ENCODE measurements at places on chromosomes 1 and 21. TPM values are rescaled to one million over a fixed set of nuclear protein-coding genes. Genes with fewer than 3 reads are reported as not detected.

Gene KCNE2
- total RNA-seq = 0.28 TPM

Gene CSF3R
- total RNA-seq = not detected

Gene TMEM240
- total RNA-seq = 5.1 TPM

Gene RNF186
- not detected for total RNA-seq

Gene PCAT6
- total RNA-seq = 7.2 TPM

DNA sequence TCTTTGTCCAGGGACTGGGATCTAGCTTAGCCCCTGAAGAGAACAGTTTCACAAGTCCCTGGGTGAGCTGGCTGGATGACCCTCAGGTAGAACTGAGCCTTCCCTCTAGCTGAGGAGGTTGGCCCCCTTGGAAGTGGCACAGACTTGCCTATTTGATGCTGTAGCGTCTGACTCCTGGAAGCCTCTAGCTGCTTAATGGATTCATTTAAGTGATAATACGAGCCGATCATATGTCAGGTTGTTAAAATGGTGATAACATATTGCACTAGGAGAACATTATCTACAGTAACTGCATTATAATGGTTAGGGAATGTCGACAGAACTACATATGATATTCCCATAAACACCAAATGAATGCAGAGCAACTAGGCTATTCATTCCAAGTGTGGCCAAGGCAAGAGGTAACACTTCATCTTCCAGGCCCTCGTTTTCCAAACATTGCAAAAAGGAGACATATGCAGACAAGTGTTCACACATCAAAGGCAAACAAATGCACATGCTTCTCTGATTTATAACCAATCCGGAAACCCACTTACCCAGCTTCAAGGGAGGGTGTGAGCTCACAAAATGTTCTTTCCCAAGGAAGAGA lies 340.1 kb upstream of the PLXNA2 start:
- no peak for DNase-seq

DNA sequence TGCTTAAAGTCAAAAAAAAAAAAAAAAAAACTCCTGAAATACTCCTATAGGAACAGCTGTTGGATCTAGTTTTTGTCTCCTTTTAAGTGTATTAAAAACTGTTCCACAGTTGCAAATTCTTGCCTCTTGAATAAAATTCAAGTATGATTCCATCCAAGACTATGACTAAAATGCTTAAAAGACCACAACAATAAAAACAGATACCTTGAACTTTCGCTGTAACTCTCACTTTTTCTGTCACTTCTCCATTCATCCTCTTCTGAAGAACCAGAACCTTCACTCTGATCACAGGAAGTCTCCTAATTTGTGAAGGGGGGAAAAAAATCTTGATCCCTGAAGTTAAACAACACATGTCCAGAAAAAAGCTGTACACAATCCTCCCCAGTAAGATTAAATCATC lies 55.0 kb upstream of the PSMG1 start:
- no peak for DNase-seq

GRCh38 chr1:218025454-218025853 lies 259.6 kb upstream of the RRP15 start:
- DNase-seq = no peak

DNA sequence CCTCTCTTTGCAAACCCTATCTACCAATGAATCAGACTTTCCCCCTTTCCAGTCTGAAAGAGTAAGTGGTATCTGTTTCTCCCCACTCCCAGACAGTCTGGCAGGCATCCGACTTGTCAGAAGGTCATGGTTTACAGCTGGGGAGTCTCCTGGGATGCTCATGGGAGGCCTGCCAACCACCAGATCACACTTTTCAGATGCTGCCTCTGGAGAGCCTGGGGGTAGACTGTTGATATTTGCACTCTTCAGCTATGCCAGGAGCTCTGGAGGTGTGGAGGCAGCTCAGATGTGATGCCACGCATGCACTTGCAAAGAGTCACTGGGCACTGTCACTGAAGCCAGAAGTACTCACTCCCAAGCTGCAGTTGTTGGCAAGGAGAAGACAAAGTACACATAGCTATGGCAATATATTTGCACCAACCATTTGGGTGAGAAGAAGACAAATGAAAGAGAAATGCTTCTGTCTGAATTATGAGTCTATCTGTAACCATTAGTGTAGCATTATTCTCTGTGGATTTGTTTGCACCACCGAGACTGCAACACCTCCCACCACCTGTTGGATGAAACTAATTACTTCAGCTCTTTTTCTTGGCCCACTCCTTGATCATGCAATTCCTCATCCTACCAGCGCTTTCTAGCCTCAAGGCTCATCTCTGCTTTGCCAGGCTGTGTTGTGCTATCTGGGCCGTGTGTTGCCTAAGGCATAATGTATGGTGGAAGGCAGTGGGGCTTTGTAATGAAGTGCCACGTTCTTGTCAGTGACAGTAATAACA lies 133.0 kb upstream of the SPAG17 start:
- DNase-seq = peak; percentile 42

DNA sequence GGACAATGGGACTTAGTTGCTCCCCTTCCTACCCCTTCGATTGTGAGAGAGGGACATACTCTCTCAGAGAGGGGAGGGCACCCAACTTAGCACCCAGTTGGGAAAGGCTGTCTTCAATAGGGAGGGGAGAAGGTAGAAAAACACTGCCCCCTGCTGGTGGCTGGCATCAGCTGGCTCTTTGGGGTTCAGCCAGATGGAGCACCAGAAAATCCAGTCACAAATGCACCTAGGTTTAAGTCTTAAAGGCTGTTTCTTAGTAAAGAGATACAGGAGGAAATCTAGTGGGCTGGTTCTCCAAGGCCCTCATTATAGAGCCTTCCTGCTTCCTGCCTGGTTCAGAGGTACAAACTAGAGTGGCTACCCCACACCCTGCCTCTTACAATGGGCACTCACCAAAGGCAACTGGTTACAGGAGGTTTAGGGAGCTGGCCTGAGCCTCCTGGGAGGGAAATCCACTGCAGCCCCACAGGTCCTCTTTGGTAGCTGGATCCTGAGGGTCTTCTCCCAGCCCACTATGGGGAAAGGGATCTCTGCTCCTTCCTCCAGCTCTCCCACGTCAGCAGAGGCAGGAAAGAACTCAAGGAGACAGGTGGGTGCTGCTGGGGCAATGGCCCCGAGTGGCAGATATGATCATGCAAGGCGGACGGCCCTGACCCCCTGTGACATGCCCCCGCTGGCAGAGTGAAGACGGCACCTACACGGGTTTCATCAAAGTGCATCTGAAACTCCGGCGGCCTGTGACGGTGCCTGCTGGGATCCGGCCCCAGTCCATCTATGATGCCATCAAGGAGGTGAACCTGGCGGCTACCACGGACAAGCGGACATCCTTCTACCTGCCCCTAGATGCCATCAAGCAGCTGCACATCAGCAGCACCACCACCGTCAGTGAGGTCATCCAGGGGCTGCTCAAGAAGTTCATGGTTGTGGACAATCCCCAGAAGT lies 28.3 kb downstream of the EIF2D start:
- peak; percentile 90 for DNase-seq

GRCh38 chr1:197660389-197660788 lies 114.9 kb downstream of the DENND1B start:
- DNase-seq = no peak

GRCh38 chr1:179883745-179884138 lies 1.7 kb downstream of the TOR1AIP1 start:
- DNase-seq = peak; percentile 80

DNA sequence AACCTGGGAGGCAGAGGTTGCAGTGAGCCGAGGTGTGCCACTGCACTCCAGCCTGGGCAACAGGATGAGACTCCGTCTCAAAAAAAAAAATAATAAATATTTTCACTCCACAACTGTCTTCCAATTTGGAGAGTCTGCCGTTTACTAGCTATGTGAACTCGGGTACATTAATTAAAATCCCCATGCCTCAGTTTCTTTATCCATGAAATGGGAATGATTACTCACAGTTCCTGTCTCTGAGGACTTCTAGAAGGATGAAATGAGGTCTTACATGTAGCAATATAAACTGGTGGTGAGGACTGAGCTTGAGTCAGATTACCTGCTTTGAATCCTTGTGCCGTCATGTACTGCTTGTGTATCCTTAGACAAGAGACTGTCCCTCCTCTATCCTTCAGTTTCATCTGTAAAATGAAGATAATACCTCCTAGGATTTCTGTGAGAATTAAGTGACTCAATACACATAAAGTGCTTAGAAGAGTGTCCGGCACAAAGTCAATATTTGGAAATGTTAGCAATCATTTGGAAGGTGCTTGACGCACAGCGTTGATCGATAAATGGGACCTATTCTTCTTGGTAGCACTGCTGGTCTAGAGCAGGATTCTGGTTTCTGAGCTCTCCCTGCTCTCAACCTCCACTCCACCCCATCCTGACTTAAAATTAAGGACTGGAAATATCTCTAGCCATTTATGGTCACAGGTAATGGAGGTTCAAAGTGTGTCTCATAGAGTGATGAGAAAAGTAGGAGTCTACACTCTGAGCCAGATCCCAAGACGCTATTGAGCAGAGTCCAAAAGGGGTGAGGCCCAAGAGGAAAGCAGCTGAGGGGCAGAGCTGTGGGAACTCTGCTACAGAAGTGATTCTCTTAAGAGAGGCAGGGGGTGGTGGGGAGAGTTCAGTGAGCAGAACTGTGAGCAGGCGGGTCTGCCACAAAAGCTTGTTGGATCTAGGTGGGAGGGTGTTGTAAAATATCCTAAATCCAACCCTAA lies 11.6 kb upstream of the DDI2 start:
- no peak for DNase-seq

- DNase-seq = no peak
These were observed 52.1 kb upstream of the GPR88 start for GRCh38 chr1:100485855-100486258.

GRCh38 chr1:55490547-55490946 lies 275.4 kb upstream of the USP24 start:
- no peak for DNase-seq

DNA sequence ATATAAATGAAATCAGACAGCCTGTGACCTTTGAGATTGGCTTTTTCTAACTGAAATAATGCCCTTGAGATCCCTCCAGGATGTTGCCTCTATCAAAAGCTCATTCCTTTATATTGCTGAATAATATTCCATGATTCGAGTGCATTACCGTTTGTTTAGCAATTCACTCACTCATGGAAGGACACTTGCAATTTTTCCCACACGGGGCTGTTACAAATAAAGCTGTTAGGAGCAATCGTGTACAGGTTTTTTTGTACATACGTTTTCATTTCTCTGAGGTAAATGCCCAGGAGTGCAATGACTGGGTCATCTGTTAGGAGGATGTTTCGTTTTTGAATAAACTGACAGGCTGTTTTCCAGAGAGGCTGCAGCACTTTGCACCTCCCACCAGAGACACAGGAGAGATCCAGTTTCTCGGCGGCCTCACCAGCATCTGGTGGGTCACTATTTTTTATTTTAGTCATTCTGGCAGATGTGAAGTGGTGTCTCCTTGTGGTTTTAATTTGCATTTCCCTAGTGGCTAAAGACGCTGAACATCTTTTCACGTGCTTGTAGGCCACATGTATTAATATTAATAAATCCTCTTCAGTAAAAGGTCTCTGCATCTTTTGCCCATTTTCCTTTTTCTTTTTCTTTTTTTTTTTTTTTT lies 11.0 kb downstream of the PRDM15 start:
- DNase-seq = no peak

DNA sequence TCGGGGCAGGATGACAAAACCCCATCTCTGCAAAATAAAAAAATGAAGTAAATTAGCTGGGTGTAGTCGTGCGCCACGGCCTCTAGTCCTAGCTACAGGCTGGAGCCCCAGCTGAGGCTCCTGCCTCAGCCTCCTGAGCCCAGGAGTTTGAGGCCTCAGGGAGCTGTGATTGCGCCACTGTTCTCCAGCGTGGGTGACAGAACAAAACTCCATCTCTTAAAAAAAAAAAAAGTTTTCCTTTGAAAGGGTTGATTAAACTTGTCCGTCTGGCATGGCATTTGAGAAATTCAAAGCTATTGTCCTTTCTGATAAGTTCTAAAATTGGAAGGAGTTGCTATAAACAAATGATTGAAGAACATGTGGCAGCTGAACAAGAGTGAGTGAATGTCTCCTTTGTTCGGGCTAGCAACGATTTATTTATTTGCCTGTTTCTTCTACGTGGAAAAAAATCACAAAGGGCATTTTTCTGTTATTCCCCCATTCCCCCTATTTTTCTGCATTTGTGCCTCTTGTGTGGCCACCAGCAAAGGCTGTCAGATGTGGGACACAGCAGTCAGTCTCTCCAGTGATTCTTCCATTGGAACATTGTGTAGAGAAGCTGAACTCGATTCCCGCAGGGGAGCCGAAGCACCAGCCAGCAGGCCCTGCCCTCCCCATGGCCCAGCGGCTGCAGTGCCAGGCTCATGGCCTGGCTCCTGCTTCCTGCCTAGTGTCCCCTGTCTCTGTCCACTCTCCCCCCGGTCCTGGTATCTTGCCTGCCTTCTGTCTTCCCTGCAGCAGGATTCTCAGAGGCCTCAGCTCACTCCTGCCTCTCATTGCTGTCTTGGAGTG lies 21.5 kb upstream of the PWP2 start:
- DNase-seq = no peak

DNA sequence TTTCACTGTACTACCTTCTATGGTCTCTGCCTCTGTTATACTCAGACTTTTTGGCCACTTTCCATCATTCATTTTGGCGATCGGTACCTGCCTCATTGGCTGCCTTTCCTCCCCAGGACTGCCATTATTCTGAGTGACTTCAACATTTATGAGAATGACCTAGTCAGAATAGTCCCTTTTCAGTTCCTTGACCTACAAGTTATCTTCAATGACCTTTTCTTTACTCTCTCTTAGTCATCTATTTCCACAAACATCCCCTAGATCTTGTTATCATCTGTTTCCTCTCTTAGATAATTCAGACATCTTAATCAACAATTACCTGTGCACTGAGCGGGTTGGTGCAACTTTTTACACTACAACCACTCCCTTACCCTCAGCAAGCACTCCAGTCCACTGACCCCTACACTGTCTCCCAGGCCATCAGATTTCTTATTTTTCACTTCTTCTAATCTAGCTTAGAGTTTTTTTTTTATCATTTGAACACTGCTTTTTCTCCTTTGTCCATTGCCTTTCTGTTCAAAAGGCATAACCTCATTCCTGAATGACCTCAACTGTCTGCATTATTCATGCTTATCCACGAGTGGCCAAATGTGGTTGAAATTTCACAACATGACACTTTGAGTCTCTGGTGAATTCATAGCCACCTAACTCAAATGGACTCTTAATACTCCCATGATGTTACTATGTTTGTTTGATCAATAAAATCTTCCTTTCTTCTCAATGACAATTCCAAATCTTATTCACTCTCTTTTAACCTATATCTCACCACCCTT lies 112.7 kb downstream of the HMCN1 start:
- no peak for DNase-seq

GRCh38 chr21:46441331-46441730 lies 17.4 kb upstream of the DIP2A start:
- no peak for DNase-seq

DNA sequence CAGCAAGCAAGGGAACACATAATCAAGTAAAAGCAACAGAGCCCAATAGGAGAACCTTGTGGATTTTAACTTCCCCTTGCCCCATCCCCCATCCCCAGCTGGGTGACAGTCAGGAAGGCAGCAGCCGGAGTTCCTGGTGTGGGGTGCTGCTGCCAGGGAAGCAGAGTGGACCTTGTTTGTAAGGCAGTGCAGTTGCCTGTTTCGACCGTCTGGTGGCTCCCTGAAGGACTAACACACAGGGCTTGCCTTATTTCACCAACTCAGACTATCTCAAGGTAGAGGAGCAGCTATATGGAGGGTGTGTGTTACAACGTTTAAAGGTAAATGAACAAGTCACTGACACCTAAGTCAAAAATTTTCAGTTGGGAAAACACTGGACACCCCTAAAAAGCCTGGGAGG lies 6.6 kb downstream of the KRTAP10-8 start:
- peak; percentile 57 for DNase-seq

GRCh38 chr1:246695666-246696065 lies 28.5 kb upstream of the SCCPDH start:
- DNase-seq = no peak

GRCh38 chr1:2801535-2802291 lies at the start of gene TTC34:
Gene TTC34 (minus strand): TSS chr1:2801693. CDS start chr1:2800827, 866 bp downstream.
- peak; percentile 73 for DNase-seq

- DNase-seq = no peak
These were observed 139.8 kb upstream of the ST6GALNAC5 start for GRCh38 chr1:76727520-76727919.
